ENCODE measurements at places on chromosomes 7 and 10.
A peak's percentile ranks its signal among the peaks of the same experiment; 100 is the strongest.

DNA sequence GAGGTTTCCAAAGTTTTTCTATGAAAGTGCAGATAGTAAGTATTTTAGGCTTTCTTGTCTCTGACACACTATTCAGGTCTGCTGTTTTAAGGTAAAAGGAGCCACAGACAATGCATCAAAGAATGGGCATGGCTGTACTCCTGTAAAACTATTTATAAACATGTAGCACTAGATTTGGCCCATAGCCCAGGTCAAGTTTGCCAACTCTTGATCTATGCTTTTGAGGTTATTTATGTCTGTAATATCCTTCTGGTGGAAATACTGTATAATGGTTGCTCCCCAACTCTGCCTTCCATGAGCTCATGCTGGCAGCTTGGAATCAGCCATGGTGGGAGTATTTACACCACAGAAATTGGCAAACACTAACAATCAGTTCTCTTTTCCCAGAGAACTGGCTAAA is 244.6 kb downstream of the BUB3 start:
- no peak for DNase-seq

- DNase-seq: no peak
Observed at GRCh38 chr10:77542710-77543259, 94.8 kb downstream of the KCNMA1 start.

- DNase-seq: no peak
Observed at GRCh38 chr10:131267814-131268095, 43.8 kb downstream of the TCERG1L start.

- DNase-seq: no peak
Observed at GRCh38 chr7:6279937-6280336, 7.5 kb upstream of the CYTH3 start.

GRCh38 chr7:152760854-152761748 is 1.5 kb downstream of the ACTR3B start:
- no peak for DNase-seq

DNA sequence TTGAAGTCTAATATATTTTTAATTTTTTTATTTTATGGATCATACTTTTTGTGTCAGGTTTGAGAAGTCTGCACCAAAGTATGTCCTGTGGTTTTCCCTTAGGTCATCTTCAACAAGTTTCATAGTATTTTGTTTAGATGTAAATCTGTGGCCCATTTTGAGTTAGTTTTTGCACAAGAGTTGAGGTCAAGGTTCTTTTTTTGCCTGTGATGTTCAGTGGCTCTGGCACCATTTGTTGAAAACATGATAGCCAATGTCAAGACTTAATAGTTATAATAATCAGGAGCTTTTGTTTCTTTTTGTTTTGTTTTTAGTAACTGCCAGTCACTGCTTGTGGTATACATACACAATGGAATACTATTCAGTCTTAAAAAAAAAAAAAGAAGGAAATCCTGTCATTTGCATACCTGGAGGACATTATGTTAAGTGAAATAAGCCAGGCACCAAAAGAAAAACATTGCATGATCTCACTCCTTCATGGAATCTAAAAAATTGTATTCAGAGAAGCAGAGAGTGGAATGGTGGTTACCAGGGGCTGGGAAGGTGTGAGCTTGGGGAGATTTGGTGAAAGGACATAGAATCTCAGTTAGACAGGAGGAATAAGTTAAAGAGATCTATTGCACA is 61.3 kb downstream of the EGFR start:
- DNase-seq: no peak

- DNase-seq: no peak
Observed at GRCh38 chr10:4176500-4177281, 391.7 kb upstream of the KLF6 start.

- no peak for DNase-seq
Observed at GRCh38 chr7:86947929-86948328, 111.5 kb downstream of the ELAPOR2 start.

DNA sequence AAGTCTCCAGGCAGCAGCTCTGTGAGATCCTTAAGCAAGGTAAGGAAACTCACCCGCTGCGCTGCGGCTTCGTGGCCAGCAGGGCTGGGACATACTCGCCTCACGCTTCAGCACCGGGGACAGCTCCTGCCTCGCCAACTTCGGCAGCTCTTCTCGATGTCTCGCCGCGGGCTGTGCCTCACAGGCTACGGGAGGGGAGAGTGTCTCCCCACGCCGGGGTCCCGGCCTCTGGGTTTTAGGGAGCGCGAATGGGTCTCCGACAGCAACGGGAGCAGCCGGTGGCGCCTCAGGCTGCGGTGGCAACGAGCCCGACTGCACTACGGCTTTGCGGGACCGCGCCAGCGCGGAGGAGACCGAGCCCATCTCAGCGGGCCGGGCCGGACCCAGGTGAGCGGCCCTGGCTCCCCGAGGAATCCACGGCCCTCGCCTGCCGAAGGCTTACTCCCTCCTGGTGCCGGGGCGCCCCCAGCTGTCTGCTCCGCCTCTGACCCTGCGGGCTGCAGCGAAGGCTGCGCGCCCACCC is 62.4 kb downstream of the LSM5 start:
- peak; percentile 85 for DNase-seq

GRCh38 chr7:32774541-32774951 is 117.0 kb downstream of the KBTBD2 start:
- no peak for DNase-seq

DNA sequence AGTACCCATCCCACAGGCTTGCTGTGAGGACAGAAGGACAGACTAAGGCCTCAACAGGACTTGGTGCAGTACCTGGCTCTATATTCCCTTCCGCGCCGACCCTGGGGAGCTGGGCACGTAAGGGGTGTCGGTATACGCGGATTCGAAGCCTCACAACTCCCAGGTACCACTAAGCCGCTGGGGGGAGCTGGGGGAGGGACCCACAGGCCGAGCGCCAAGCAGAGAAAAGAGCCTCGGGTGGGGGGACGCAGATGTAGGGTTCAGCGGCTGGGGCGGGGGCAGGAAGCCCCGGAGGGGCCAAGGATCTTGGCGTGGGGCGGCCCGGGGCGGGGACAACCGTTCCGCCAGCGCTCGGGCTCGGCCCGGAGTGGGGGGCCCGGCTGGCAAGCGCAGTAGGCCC is 126.4 kb upstream of the ZNF746 start:
- no peak for DNase-seq

GRCh38 chr7:128885370-128886187 is 22.9 kb downstream of the ATP6V1F start:
- DNase-seq: no peak

DNA sequence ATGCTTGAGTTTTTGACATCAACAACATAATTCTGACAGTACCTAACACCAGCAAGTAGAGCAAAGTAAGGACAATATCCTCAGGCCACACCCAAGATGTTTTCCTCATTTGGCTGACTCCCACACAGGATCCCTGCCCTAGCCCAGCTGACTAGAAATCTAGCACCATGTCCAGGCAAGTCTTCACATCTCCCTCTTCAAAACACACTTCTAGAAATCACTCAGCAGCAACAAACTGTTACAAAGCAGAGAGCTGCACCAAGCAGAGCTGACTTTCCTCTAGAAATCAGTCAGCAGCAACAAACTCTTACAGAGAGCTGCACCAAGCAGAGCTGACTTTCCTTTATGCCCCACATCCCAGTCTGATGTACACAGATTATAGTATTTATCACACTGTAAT is 7.7 kb downstream of the TMEM168 start:
- no peak for DNase-seq

- DNase-seq: no peak
Observed at GRCh38 chr10:70982443-70982842, 94.1 kb upstream of the PCBD1 start.

DNA sequence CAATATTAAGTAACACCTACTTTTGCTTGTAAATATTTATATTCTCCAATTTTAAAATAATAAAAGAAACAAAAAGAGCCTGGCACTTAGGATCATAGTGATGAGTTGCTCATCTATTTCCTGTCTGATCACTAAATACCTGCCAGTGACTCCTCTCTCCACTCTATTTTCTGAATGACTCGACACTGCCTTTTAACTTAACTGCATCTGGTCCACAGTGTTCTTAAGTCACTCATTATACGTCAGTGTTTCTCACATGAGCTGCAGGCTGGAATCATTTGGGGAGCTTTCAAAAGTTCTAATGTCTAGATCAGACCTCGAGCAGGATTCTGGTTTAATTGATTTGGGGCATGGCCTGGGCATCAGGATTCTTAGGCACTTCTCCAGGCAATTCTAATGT is 78.0 kb upstream of the AGBL3 start:
- DNase-seq: no peak

- DNase-seq: no peak
Observed at GRCh38 chr10:111261081-111261615, 184.3 kb downstream of the ADRA2A start.

- no peak for DNase-seq
Observed at GRCh38 chr10:125216309-125216708, 55.9 kb upstream of the CTBP2 start.

GRCh38 chr10:90741926-90742565 is 115.8 kb downstream of the HTR7 start:
- DNase-seq: no peak

DNA sequence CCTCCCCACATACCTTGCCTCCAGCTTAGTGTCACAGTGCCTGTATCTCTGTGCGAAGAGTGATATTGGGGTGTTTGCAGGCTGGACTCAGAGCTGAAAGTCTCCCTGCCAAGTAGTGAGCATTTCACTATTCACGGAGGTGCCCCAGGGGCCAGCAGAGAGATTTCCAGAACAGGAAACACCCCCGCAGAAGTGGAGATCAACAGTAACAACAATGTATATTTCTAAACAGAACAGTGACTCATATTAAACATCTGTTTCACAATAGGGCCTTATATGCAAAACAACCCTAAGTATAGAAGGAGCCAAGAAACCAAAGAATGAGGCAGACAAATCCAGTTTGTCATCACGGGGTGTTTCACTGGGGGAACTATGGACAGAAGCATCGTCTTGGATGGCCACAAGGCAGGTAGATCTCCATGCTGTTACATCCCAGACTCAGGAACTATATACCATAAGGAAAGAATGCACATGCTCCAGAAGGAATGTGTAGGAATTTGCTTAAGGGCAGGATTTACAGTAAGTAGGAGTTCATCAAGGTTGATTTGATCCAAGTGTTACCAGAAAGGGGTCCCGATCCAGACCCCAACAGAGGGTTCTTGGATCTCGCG is 29.3 kb upstream of the CCL24 start:
- DNase-seq: no peak

DNA sequence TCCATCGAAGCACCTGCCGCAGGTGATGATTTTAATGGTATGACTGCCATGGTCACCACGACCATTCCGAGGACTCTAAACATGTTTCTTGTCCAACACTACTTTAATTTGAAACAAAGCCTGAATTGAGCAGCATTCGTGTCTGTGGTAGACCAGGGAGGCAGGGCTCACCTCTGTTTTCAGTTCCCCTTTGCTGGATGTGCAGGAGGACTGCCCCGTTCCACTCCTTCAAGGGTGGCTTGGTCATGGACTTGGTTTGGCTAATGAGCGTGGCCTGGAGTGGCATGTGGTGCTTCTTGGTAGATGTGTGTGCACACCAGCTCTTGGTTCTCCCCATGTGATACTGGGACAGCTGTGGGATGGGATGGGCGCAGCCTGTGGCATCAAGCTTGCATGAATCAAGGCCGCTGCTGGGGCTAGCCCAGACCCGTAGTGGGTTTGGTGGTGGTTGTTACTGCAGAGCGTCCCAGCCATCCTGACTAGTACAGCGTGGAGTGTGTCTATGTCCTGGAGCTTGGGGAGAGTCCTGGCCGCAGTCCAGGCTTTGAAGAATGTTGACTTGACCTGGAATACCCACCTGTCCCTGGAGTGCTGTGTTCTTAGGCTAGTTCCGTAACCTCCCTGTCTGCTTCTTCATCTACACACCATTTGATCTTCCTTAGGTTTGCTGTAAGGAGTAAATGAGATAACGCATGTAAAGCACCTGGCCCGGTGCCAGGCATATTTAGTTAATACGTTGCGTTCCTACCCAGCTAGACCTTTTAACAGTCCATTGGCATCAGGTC is 34.8 kb downstream of the MGMT start:
- no peak for DNase-seq

DNA sequence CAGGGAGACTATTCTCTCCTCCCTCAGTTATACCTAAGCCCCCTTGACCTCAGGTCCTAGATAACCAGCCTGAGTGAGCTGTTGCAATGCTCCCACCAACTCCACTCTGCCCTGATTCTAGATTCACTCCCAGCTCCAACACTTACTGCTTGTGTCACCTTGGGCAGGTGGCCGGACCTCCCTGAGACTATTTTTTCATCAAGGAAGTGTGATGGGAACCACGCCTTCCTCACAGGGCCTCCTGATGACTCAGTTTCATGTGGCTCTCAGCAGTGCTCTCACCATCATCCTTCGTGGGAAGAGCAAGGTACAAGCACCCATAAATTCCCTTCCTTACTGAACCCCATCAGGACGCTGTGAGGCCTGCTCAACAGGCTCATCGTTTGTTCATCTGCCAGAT is 925.8 kb upstream of the ZNF722 start:
- no peak for DNase-seq

- DNase-seq: no peak
Observed at GRCh38 chr7:109864230-109864629, 1226.7 kb upstream of the LRRN3 start.

- no peak for DNase-seq
Observed at GRCh38 chr10:98262571-98262970, 5.4 kb downstream of the LOXL4 start.

DNA sequence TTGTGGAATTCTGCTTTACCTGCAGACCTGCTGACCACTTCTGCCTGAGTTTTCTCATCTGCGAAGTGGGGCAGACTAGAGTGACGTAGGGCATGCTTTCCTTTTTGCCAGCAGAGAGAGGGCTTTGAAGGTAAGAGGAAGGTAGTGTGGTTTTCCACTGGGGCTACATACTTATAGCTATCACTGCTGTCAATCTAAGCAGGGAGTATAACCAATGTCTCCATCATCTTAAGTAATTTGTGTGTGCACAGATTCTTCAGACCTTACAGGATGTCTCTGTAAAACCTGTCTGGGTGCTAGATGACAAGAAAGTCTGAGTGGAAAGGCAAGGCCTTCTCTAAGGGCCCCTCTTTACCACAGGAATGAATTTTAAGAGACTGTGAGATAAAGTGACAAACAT is 106.8 kb downstream of the RBM20 start:
- DNase-seq: no peak

DNA sequence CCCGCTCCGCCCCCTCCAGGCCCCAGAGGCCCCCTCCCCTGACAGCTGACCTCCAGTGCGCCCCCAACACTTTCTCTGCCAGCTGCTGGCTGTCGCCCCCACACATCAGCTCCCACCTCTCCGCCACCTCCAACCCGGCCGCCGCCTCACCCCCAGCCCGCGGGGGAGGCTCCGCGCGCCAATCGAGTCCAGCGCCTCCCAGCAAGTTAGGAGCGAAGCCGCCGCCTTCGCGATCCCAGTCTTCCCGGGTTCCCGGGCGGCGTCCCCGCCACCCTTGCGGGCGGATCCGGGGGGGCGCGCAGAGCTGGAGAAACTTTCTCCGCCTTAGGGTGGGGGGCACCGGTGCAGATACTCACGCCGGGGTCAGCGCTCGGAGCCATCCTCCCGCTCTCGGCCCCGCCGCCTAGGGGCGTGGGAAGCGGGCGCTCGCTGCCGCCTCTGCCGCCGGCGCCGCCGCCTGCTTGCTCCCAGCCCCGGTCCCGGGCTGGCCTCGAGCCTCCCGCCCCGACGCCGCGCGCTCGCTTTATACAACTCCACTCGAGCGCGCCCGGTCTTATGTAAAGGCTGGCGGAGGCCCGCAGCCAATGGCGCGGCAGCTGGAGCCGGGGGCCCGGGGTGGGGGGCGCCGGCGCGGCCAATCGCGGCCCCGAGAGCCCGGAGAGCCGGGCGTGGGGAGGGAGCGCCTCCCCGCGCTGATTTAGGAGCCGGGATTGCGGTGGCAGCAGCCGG is at the start of gene CRTAC1:
Gene CRTAC1, minus strand, starts transcription at position 529 of the 729 bp plus-strand sequence. Its CDS starts 149 bp downstream, at position 380.
- peak; percentile 73 for DNase-seq

GRCh38 chr10:128049226-128050120 is 76.8 kb downstream of the MKI67 start:
- no peak for DNase-seq

- no peak for DNase-seq
Observed at GRCh38 chr10:87575851-87576250, 71.2 kb downstream of the MINPP1 start.

Data from mesothelial cell of epicardium (in vitro differentiated cells).